T-helper 17 cell (primary cell): ENCODE measurements at places on chromosomes 13 and 19. TPM values are rescaled to one million over a fixed set of nuclear protein-coding genes. Genes with fewer than 3 reads are reported as not detected.
A peak's percentile ranks its signal among the peaks of the same experiment; 100 is the strongest.

- no peak for DNase-seq
- peaks cover 3% of the 10 kb centered on the region for H3K4me1 ChIP-seq
- no peak overlapping the region for H3K4me3 ChIP-seq
- peaks cover 3% of the 10 kb centered on the region for H3K36me3 ChIP-seq
- peaks cover 67% of the 10 kb centered on the region for H3K27me3 ChIP-seq
- H3K27ac ChIP-seq: no peak overlapping the region
These were observed 112.1 kb downstream of the RAB20 start for GRCh38 chr13:110449219-110450015.

DNA sequence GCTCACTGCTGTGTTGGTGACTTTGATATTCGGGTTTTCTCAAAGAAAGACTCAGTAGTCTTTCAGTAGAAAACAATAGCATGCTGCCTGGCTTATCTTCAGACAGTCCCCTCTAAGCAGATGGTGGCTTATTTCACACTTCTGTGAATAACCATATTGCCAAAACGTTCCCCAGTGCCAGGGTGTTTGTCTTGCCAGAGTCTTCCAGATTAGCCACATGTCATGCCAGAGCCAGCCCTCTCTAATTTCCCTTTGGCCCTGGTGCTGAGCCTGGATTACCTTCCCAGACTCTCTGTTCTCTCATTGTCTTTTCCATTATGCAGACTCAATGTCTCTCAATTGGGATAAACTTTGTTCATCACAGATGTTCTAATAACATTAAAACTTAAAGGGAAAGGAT, 488.0 kb upstream of the ATXN8OS start:
- no peak overlapping the region for H3K4me3 ChIP-seq
- H3K4me1 ChIP-seq: no peaks in the 10 kb centered on the region
- H3K36me3 ChIP-seq: no peaks in the 10 kb centered on the region
- H3K27me3 ChIP-seq: no peaks in the 10 kb centered on the region

DNA sequence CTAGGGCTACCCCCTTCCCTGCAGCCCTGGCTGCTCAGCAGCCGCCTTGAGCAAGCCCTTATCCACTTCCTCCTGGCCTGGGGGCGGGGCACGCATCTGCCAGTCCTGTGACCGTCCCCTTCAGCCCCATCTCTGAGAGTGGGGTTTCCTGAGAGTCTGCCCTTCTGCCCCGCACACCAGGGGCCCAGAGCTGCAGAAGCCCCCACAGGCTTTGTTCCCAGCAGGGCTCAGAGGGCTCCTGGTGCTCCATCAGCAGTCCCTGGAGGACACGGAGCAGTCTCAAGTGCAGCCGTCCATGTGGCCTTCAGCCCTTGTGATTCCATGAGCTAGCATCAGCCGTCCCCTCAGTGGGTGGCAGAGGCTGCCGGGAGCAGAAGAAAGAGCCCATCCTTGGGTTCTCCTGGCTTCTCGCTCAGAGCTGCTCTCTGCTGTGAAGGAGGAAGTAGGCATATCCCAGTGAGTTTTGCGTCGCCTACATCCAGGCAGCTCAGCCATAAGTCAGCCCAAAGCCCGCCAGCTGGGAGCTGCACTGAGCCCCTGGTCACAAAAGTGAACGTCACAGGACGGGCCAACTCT, 16.3 kb downstream of the MYO9B start:
- no peaks in the 10 kb centered on the region for H3K27me3 ChIP-seq
- no peak for DNase-seq
- H3K36me3 ChIP-seq: no peaks in the 10 kb centered on the region
- H3K4me3 ChIP-seq: no peak overlapping the region

Gene LILRB2
- 6.3 TPM for total RNA-seq

DNA sequence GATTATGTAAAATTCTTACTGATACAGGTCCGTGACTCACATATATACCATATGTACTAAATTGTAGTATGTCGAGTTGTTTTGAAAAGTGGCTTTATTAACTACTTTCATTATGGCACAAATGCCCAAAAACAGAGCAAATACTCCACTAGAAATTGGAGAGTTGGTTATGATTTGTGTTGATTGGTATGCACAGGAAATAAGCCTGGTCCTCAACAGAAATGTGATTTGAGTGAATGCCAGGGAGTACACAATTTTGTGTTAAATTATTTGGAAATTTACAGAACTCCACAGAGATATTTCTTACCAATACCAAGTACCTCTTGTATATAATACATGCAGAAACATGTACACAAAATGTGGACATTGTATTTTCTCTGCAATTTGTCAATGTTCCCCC, 676.7 kb downstream of the PCDH9 start:
- H3K4me1 ChIP-seq: no peaks in the 10 kb centered on the region
- DNase-seq: no peak
- no peak overlapping the region for H3K4me3 ChIP-seq
- H3K36me3 ChIP-seq: no peaks in the 10 kb centered on the region
- H3K27me3 ChIP-seq: no peaks in the 10 kb centered on the region

GRCh38 chr13:112453207-112453829, 77.2 kb downstream of the SPACA7 start:
- no peaks in the 10 kb centered on the region for H3K4me1 ChIP-seq
- peaks cover 2% of the 10 kb centered on the region for H3K36me3 ChIP-seq
- peaks cover 27% of the 10 kb centered on the region for H3K27me3 ChIP-seq
- H3K27ac ChIP-seq: no peak overlapping the region

DNA sequence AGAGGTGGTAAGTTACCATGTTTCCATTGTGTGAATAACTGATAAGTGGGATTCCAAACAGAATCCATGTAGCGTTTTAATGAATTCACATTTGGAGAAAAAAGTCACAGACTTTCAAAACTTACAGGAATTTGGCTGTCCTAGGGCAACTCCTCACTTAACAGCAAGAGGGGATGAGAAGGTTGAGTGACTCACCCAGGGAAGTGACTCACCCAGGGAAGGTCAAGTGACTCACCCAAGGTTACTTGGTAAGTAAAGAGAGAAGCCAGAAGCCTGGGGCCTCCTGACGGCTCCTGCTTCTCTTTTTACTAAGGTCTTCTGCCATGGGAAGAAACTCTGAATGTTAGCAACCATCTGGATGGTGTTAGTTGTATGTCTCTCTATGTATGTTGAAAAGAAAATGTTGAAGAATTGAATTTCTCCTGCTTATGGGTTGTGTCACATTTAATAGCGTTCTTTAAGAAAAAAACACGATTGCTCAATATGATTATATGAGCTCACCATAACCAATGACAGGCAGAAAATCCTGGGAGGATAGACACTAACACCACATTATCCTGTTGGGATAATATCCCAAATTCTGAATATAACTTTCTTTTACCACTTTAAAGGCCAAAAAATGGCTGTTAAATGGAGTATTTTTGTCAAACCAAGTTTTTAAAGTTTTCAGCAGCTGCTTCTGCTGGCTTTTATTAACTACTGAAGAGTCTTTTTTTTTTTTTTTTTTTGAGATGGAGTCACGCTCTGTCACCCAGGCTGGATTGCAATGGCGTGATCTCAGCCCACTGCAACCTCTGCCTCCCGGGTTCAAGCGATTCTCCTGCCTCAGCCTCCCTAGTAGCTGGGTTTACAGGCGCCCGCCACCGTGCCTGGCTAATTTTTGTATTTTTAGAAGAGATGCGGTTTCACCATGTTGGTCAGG, 195.6 kb downstream of the GGACT start:
- H3K4me3 ChIP-seq: no peak overlapping the region
- DNase-seq: no peak
- H3K27ac ChIP-seq: peak overlapping the region; percentile 1
- no peaks in the 10 kb centered on the region for H3K27me3 ChIP-seq
- no peaks in the 10 kb centered on the region for H3K36me3 ChIP-seq

DNA sequence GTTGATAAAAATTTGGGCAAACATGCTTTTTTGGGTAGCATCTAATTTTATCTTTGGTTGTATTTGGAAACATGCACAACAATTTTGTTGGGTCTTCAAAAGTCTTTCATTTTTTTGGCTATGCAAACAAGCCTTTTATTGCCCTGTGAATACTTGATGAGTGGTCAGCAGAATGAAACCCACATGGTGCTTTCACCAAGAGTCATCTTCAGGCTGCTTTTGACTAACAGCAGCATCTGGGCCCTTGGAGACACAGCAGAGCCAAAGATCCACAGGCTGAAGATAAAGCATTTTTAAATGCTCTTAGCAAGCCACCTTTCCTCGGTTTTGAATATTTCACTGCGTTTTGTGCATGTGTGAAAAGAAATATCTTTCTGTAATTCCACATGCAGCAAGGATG, 154.9 kb downstream of the FGF9 start:
- no peaks in the 10 kb centered on the region for H3K36me3 ChIP-seq
- no peak for DNase-seq
- H3K4me3 ChIP-seq: no peak overlapping the region
- no peak overlapping the region for H3K27ac ChIP-seq
- H3K4me1 ChIP-seq: no peaks in the 10 kb centered on the region

DNA sequence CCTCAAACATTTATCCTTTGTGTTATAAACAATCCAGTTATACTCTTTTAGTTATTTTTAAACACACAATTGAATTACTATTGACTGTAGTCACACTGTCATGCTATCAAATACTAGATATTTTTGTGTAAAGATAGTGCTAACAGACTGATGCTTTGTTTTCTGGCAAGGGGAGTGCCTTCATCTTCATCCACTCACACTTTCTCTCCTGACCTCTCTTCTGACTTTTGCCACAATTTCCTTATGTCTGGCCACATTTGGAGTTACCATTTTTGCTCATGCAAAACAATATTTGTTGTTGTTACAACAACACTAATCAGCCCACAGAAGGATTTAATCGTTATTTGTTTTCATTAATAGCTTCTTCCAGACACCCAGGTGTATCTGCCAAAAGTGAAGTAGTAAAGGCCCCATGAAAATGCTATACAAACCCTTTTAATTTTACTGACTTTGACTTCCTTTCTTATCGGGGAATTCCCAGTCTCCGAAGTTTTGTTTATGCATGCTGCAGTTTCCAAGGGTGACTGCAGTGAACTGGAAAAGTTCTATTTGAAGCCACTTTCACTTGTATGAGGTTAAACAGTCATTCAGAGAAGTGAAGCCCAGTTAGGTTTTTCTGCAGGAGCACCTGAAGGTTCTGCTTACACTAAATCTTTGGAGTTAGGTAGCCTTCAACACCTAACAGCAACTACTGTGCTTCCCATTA, 66.1 kb upstream of the FRY start:
- H3K4me1 ChIP-seq: peaks cover 20% of the 10 kb centered on the region
- H3K4me3 ChIP-seq: no peak overlapping the region
- DNase-seq: no peak
- H3K27me3 ChIP-seq: no peaks in the 10 kb centered on the region
- H3K27ac ChIP-seq: peak overlapping the region; percentile 76

DNA sequence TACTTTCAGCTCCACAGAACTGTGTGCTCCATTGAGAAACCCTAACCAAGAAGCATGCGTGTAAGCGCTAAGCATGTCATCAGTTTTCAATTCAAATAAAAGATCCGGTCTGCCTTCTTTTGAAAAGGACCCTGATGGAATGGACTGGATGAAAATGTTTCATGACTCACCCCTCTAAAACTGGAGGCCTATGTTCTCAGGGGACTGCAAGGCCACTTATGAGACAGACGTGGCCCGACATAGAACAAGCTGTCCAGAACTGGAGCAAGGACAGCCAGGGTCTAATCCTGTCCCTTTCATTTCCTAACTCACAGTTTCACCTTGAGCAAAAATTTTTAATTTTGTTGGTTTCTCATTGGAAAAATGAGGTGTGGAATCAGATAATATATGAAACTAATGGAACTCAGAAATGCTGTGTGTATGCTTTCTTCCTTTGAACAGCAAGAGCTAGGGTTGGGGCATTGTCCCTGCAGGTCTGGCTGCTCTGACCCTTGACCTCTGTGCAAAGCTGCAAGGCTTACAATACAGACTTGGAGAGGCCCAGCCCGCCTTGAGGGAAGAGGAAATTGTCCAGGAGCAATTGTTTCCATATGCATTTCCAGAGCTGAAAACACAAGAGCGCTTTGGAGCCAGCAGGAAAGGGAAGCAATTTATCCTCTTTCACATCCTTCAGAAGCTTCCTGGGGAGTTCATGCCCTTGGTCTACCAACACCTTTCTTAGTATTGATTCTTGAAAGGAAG, 553.4 kb upstream of the KLF12 start:
- no peak overlapping the region for H3K27ac ChIP-seq
- no peak overlapping the region for H3K4me3 ChIP-seq
- no peak for DNase-seq
- H3K27me3 ChIP-seq: peaks cover 7% of the 10 kb centered on the region

DNA sequence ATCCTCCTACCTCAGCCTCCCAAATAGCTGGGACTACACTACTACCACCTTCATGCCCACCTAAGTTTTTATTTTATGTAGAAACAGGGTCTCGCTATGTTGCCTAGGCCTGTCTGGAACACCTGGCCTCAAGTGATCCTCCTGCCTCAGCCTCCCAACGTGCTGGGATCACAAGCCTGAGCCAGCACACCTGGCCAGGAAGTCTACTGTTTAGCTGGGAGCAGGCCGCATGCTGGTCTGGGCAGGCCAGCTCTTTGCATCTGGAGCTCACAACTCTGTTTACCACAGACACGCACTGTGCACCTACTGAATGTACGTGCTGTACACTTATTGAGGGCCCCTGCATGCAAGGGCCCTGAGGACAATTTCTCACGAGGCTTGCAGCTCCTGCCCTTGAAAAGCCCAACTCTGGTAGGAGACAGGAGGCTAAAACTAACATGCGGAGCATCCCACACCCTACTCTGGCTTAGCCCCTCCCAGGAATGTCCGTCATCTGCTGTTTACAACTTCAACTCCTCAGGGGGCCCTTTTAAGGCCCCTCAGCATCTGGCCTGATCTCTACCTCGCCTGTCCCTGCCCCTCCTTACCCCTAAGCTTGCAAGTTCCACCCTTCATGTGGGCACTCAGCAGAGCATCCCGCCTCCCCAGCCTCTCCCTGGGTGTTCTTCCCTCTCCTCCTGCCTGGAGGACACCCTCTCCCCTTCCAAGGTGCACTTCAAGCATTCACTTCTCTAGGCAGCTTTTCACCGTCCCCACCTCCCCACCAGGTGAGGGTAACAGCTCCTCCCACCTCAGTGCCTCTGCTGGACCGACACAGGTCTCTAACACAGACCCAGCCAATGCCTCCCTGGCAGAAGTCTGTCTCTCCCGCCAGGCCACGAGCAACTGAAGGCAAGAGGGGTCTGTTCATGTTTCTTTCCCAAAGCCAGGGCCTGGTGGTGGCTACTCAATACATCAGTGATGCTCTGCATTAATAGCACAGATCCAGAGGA, 114.2 kb upstream of the UQCRFS1 start:
- no peak overlapping the region for H3K27ac ChIP-seq
- peaks cover 4% of the 10 kb centered on the region for H3K27me3 ChIP-seq

DNA sequence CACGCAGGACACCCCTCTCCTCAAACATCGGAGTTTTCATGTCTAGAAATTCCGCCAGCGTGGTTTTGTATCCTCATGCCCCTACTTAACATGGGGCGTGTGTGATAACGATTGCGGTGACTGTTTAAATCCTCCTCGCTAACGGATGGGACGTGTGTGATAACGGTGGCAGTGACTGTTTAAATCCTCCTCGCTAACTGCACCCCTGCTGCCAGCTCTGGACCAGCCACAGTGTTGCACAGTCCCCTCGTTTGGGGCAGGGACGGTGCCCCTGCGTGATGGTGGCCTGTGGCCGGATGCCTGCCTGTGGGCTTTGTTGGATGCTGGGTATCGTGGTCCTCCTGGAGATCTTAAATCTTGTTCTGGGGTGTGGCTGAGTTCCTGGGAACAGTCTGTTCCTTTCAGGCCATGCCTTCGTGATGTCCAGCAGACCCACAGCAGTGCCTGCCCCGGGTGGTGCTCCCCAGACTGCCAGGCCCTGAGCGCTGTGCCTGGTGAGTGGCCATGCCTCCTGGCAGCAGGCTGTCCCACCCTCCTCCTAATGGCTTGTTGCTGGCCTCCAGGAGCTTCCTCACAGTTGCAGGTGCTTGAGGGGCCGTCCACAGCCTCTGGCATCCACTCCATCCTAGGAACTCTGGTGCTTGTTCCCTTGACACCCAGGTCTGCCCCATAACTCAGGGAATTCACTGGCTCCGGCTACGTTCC, 122.5 kb upstream of the MCF2L start:
- H3K4me3 ChIP-seq: no peak overlapping the region
- no peaks in the 10 kb centered on the region for H3K27me3 ChIP-seq
- no peak for DNase-seq
- H3K27ac ChIP-seq: no peak overlapping the region
- H3K36me3 ChIP-seq: peaks cover 13% of the 10 kb centered on the region
